AG09319 (cell line): ENCODE measurements at places on chromosomes 12 and 14.

DNA sequence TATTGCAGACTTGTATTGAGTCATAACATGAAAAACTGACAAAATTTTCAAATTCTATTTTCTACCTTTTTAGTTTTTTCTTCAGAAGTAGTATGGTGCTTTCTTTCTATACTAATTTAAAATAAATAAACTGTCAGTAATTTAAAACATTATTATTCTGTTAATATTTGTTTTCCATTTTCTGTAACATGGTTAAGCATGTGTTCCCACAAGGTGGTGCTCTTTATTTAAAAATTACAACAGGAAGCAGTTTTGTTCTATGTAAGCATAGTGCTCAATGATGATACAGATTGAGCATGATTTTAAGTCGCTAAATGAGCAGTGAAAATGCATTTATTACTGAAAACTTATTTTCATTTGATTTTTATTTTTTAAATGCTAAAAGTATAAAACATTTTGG lies 114.6 kb downstream of the PPFIA2 start:
- no peak for DNase-seq

- DNase-seq: no peak
These were observed 37.0 kb upstream of the FBXO33 start for GRCh38 chr14:39469094-39469710.

DNA sequence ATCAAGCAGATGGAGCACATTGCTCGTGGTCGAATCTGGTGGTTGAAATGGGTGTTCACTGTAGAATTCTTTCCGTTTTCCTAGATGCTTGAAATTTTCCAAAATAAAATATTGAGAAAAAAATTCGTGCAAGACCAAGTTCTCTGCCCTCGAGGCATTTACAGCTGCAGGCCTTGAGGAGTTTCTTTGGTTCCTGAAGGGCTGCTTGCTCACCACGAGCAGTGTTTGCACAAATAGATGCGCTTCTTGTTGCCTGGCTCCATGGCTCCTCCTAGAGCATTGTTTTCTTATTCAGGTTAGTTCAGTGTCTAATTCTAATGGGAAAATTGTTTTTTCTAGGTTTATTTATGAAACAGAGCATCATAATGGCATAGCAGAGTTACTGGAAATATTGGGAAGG lies 74.5 kb upstream of the DYNC1H1 start:
- no peak for DNase-seq

GRCh38 chr12:121849665-121850064 lies 9.0 kb downstream of the HPD start:
- no peak for DNase-seq

- peak; percentile 89 for DNase-seq
These were observed 283.6 kb downstream of the CACNA1C start for GRCh38 chr12:2336409-2336829.
